ENCODE measurements at places on chromosomes 4 and X.

- no peak for DNase-seq
These were observed 39.3 kb upstream of the RAP2C start for GRCh38 chrX:132258509-132258908.

- DNase-seq: no peak
These were observed 9.0 kb upstream of the DUSP9 start for GRCh38 chrX:153638041-153638371.

DNA sequence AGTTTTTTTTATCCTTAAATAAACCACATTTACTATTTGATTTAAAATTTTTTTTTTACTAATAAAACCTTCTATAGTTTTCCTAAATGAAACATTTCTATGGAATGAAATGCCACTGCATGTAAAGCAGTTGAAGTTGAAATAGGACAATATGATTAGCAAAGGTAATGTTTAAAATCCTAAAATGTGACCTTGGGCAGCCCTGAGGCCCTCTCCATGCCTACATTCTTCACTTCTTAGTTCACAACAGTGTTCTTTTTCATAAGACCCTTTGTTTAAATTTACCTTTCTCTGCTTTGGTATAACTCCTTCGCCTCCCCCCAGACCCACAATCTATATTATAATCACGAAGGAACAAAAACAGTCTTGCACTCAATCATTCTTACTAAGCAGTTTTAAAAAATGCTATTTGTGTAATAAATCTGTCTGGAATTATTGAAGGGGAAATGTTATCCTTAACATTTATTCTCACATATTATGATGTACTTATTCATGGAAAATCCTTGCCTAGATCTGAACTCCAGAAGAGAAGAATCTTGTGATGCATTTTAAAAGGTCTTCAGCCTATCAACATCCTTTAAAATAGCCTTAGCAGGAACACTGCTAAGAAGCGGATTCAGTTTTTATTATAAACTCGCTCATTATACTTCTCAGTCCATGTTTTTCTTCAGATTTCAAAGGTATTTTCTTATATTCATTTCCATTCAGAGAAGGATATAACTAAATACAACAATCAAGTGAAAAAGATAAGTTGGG is 124.6 kb upstream of the NAP1L5 start:
- DNase-seq: no peak

GRCh38 chr4:13905543-13905942 is 278.0 kb upstream of the BOD1L1 start:
- no peak for DNase-seq

- DNase-seq: no peak
These were observed 34.8 kb downstream of the UBE2K start for GRCh38 chr4:39732728-39733127.

DNA sequence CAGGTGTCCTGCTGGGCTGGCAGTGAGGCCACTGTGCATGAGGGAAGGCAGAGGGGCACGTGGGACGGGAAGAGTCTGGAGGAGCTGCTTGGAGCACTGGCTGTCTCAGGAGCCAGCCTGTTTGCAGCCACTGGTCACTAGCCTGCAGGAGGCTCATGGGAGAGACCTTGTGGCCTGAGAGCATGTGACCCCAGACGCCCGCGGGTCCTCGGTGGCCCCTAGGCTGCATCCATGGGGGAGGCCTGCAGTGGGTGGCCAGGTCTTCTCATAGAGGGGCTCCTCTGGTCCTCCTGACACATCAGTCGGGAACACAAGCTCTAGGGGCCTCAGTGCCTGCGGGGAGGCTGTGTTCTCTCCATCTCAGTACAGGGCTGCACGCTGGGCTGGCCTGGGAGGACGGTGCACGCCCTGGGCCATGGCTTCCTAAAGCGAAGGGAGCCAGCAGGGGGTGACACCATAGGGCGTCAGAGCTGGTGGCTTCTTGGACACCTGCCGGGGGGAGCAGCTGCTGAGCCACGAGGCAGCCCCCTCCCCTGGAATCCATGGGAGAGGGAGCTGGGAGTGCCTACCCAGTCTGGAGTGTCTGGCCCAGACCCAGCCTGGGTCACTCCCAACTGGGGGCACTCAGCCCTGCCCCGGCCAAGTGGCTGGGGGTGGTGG is 12.3 kb downstream of the NAT8L start:
- no peak for DNase-seq

DNA sequence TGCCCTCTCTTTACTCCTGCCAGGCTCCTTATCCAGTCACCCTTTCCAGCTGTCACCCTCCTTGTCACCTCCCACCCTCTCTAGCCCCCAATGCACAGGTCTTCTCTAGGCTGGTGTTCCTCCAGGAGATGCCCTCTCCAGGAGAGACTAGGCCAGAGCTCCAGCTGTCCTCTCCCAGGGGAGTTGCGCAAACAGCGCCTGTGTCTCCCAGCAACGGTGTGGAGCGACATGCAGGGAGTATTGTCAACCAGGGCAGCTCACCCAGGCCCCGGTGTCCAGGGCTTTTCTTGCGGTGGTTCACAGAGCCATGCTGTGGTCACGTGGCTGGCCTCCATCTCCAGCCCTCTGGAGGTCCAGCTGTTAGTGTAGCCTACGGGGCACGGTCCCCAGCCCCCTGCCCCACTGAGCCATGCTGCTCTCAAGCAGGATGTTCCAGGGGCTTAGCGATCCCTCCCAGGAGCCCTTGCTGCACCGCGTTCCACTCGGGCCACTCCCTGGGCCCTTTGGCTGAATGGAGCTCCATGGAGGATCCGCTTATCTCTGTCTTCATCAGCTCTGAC is 34.8 kb downstream of the CCNQ start:
- DNase-seq: no peak

DNA sequence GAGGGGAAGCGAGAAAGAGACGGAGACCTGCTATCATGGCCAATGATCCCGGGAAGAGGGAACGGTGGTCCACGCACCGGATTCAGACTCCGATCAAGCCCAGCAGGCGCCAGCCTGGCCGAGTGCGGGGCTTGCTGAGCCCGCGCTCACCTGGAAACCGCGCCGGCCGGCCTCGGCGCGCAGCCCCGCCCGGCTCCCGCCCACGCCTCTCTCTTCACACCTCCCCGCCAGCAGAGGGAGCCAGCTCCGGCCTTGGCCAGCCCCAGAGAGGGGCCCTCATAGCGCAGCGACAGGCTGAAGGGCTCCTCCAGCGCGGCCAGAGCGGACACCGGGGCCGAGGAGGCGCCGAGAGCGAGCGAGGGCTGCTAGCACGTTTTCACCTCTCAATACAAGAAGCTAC is 36.8 kb upstream of the SPANXN2 start:
- no peak for DNase-seq
